ENCODE measurements at places on chromosomes 12 and 14.

DNA sequence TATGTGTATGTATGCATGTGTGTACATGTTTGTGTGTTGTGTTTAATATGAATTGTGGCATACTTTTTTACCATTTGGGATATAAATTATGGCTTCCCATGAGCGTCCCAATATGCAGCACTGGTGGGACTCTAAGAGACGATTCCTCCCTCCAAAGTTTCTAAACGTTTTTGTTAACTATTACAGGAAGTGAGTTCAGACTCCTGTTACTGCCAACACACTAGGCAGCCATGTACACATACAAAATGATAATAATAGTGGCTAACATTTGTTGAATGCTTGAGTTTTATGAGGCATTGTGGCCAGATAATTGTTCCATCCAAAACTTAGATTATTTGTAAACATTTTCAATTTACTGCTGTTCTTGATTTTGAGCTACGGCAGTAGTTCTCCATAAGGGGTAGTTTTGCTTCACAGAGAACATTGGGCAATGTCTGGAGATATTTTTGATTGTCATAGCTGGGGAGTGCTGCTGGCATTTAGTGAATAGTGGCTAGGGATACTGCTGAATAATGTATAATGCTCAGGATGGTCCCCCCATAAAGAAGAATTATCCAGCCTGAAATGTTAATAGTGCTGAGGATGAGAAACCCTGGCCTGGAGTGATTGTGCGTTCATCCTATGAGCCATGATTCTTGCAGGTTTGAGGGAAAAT lies 45.1 kb downstream of the ARID2 start:
- no peak for DNase-seq

- DNase-seq, result no peak
Measured at GRCh38 chr14:88825078-88825458, 617 bp downstream of the TTC8 start.

DNA sequence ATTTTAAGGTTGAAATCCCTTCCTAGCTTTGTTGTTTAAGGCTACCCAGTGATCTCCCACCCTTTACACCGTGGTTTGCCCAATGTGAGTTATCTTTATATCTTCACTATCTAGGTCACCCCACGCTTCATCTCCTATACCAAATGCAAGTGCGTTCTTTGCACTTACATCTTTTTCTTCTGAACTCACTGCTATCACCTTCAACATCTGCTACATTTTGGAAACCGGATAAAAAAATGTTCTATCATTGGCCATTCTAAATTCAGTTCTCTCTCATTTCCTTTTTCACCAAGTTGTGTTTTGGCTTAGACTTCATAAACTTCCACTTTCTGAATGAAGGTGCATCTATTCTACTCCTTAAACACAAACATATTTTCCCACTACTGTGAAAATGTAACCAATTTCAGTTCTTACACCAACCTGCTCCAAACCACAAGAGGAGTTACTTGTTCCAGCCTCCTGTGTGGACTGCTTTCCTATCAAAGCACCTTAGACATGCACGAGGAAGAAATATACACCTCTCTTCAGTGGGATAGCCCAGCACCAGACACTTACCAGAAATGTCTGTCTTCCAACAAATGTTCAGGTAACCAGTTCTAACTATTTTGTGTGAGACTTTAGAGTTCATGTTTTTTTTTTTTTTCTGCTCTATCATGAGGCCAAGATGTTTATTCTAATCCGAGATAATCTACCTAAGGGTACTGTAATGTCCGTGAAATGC lies 21.9 kb downstream of the CLEC9A start:
- DNase-seq, result no peak

DNA sequence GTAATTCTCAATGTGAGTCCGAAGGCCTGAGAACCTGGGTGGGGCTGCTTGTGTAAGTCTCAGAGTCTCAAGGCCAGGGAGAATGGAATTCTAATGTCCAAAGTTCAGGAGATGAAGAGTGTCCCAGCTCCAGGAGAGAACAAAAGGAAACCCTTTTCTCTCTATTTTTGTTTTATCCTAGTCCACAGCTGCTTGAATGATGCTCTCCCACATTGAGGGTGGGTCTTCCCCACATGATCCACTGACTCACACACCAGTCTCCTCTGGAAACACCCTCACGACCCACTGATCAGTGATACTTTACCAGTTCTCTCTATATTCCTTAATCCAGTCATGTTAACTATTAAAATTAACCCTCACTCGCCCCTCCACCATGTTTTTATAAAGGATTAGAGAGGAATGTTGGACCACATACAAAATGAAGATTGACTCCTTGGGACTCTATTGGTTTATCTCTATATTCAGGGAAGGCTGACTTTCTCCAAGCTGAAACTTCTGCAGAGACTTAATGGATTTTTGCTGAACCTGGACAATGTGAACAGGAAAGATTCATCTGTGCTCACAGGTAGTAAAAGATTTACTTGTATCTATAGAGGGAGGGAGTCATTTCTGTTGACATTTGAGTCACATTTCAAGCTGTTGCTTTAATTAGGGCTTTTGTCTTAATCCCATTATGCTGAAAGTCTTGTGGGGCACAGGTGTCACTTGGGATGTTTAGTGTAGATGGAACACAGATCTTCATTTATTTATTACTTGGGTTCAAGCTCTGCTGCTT lies 1061.0 kb upstream of the TMEM132C start:
- no peak for DNase-seq

- DNase-seq, result no peak
Measured at GRCh38 chr14:94153750-94154342, 20.3 kb upstream of the PPP4R4 start.

DNA sequence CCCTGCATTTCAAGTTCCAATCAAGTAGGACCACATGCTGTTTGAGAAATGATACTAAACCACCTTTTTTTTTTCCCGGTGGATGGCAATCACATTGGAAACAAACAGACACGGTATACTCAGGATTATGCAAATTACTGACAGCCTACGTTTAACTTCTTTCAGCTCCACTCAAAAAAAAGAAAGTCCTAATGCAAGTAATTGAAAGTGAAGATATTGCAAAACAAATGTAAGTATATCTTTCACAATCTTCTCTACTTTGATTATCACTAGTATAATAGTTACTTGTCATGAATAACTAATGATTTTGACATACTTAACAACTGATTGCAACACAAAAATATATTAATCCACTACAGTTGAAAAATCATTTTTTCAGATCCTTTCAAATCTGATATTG lies 2.6 kb upstream of the OSBPL8 start:
- DNase-seq, result no peak

DNA sequence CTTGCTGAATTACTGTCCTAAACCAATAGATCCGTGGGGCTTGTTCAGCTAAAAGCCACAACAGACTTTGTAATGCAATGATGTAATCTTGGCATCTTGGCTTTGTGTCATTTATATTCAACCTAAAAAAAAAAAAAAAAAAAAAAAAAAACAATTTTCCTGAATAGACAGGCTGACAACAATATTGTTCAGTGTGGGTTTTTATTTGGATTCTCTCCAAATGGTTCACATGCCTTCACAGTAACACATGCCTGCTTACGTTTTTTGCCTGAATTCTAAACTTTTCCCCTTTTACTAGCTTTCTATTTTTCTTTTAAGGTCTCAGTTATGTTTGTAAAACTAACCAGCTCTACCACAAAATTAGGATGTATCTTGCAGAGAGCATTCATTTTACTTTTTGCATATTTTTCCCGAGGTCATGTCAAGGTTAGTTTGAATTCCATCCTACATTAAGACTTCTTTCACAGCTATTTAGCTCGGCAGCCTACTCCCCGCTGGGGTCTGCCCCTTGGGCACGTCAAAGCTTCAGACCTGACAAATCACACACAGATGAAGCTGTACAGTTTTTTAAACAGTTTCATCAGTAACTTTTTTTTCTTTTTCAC lies 213.7 kb upstream of the NPAS3 start:
- DNase-seq, result no peak

- no peak for DNase-seq
Measured at GRCh38 chr12:124565656-124566160, 1.7 kb downstream of the NCOR2 start.

DNA sequence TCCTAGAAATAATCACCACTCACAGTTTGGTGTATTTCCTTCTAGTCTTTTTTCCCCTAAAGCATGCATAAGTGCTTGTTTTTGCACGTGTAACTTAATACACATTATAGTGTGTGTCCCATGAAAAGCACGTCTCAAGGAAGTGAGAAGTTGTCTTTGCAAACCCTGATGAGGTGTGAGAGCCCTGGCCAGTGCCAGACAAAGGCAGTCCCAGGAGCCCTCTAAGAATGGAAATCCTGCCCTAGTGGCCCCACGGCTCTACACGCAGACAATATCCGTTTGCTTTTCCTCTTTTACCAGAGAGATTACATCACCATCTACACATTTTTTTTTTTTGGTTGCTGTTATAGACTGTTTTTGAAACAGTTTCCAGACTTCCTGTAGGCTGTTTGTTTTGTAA lies 85.5 kb upstream of the FZD10 start:
- DNase-seq, result no peak

DNA sequence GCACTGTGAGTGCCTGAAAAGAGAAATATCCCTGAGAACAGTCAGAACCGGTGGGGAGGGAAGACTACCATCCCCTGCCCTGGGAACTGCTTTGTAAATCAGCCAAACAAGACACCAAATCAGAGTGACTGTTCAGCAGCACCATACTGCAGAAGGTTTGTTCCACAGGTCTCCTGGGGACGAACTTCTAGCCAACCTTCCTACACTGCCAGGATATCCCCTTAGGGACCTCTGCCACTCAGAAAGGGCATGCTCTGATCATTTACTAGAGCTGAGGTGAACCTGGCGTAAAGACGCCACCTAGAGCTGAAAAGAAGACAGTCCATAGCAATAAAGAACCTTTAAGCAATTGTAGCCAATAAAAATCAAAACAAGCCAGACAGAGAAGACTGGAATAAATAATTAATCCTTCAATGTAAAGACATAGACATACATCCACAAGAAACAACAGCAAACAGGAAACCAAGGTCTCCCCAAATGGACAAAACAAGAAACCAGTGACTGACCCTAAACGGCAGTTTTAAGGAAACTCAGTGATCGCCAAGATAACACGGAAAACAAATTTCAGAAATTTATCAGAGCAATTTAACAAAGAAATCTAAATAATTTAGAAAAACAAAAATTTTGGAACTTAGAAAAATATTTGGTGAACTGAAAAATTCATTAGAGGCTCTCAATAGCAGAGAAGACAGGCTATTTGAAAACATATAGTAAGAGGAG lies 228.1 kb upstream of the AMIGO2 start:
- DNase-seq, result no peak

GRCh38 chr12:107684029-107684795 lies 1.4 kb upstream of the PWP1 start:
- DNase-seq, result no peak

Data from stimulated activated CD8-positive, alpha-beta memory T cell treated with anti-CD3 and anti-CD28 coated beads, Interleukin-4, amount 100 ng/mL, for 1 hour (primary cell).